ENCODE measurements at places on chromosomes 11 and 22.

DNA sequence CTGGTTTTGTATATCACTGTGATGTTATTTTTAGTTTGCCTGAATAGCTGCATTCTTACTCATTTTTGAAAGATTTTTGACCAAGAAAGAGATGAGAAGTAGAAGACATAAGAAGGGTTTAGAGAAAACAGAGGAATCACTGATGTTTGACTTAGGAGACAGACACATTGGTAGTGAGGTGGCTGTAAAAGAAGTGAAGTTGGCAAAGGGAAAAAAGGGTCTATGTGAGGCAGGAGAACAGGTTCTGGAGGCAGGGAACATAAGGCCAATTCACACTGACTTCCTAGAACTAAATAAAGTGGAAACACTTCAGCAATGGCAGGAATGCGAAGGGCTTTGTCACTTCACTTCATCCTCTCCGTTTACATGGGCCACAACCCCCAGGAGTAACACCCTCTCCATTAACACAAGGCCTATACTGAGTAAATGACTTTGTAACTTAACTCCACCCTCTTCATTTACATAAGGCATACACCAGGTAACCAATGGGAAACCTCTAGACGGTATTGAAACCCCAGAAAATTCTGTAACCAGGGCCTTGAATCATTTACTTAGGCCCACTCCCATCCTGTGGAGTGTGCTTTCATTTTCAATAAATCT lies 36.5 kb downstream of the CTSC start:
- DNase-seq = no peak

GRCh38 chr11:36425561-36426081 lies 84.5 kb downstream of the TRAF6 start:
- peak; percentile 34 for DNase-seq

- no peak for DNase-seq
Observed at GRCh38 chr11:6652182-6652581, 3.4 kb downstream of the DCHS1 start.

GRCh38 chr11:6746086-6746618 lies 25.6 kb downstream of the OR2AG2 start:
- no peak for DNase-seq

DNA sequence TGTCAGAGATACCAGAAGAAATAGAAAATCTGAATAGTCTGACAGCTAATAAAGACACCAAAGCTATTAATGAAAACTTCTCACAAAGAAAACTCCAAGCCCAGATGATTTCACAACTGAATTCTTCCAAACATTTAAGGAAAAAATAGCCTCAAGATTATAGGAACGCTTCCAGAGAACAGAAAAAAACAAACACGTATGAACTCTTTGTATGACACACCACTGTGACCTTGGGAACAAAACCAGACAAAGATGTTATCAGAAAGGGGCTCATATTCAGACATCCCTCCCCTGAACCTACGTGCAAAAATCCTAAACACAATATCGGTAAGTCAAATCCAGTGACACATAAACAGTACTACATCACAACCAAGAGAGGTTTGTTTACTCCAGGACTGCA lies 23.5 kb downstream of the CERK start:
- no peak for DNase-seq

GRCh38 chr22:48205790-48206189 lies 1443.3 kb downstream of the TBC1D22A start:
- no peak for DNase-seq

GRCh38 chr22:37607010-37607934 lies 1.4 kb upstream of the GGA1 start:
- peak; percentile 56 for DNase-seq

DNA sequence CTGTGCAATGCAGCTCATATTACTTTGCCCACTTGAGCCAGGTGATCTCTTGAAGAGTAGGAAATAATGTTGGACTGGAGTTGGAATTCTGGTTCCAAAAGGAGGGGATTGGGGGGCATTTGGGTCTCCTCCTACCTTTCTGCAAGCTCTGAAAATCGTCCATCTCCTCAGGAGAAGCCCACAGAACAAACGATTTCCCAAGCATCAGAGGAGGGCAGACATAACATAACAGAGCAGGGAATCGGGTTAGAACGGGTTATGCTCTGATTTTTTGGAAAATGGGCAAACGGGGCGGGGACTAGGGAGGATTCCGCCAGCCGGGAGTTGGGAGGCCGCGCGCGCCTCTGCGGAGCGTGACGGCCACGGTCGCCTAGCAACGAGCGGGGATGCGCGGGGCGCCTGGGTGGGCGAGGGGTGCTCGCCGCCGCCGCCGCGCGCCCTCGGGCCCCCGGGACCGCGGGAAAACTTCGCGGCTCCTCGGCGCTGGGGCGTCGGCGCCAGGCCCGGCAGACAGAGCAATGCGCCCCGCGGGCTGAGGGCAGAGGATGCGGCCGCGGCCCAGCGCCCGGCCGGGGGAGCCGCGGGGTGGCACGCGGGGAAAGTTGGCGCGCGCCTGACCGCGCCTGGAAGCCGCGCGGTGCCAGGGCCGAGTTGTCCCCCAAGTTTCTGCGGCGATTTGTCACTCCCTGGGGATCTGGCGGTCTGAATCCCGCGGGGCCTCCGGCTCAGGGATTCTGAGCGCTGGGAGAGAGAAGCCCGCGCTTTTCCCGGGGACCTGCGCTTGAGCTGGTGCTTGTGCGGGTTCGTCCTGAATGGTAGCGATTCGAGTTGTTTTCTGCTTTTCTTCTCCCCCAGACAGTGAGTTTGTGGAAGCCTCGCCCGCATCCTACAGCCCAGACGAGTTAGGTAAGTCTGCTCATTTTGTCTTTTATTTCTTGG lies 27.8 kb upstream of the AMOTL1 start:
- peak; percentile 24 for DNase-seq

DNA sequence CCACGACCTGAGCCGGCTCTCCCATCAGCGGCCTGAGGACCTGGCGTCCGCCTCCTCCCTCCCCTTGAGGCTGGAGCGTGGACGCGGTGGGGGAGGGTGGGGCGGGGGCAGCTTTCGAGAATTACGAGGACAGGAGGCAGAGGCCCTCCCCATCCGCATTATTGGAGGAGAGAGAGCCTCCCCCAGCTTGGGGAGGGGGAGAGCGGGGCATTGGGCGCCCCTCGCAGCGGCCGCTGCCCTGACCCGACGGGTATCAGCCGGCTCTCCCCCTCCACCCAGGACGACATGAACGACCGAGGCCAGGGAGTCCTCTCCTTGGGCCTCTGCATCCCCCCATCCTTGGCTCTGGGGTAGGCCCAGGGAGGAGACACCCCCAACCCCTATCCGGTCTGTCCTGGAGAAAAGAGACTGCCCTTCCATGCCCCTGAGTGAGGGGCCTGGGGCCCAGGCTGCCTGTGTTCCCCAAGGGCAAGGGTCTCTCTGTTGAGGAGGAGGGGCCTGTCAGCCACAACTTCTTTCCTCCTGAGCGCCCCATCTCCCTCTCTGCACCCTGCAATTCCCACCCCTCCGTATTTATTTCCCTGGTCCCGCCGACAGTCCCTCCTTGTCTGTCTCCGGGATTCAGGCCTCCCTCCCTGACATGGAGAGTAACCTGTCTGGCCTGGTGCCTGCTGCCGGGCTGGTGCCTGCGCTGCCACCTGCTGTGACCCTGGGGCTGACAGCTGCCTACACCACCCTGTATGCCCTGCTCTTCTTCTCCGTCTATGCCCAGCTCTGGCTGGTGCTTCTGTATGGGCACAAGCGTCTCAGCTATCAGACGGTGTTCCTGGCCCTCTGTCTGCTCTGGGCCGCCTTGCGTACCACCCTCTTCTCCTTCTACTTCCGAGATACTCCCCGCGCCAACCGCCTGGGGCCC lies 495 bp downstream of the GPR137 start:
- no peak for DNase-seq

DNA sequence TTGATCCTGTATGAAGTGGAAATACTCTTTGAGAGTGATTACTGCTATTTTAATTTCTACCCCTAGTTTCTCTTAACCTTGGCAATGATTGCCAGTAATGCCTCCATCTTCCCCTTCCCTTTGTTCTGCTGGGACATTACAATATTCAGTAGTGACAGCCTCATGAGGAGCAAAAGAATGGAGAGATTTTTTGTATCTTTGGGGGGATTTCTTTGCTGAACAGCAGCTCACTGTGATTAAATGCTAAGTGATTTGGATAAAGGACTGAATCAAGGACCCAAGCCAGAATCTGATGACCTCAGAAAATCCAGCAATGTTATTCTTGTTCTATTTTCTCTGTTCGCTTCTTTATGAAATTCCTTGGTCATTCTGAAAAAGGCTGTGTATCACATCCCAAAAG lies 7.0 kb upstream of the SLC1A2 start:
- DNase-seq = no peak

- peak; percentile 12 for DNase-seq
Observed at GRCh38 chr22:20919718-20920117, 2.5 kb downstream of the CRKL start.

DNA sequence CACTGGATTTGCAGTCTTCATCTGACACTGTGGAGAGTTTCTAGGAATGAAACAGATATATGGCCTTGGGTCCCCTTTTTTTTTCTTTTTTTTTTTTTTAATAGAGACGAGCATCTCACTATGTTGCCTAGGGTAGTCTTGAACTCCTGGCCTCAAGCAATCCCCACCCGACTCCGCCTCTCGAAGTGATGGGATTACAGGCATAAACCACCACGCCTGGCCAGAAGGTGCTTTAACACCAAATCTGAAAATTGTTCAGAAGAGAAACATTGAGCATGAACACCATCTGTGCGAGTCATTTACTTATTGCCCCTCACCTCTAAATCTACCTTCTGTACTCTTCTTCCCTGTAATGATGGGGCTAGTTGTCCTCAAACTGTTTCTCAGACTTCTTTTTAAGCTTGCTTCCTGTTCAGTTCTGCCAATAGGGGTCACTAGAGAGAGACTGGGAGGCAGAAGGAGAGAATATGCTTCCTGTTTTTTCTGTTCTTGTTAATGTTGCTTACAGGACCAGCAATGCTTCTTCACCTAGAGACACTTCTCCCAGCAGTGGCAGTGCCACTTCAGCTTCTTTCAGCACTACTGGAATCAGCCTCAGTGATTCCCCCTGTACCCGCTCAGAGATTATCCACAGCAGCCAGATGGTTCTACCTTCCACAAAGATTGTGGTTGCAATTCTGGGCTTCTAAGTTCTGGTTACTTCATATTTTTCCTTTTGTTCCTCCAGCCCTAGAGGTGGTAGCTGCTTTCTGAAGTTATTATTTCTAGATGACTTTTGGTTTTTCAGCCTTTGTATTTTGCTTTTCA lies 20.8 kb upstream of the ZBED5 start:
- DNase-seq = peak; percentile 73

DNA sequence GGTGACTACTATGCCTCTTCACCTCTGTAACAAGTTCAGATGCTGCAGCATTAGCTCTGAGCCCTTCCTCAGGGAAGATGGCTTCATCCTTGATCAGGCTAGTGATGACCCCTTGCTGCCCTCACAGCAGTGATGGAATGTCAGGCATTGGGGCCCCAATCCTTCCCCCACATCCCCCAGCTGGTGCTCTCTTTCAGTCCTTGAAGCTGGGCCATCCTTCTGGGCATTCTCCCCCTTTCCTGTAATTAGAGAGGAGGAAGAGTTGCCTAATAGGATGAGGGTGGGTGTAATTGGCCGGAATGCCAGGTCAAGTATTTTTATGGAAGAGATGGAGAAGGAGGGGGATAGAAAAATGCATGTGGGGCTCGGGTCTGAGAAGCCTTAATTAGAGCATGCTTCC lies 62.6 kb downstream of the TRAF6 start:
- peak; percentile 49 for DNase-seq

GRCh38 chr11:108733479-108734116 lies 68.7 kb downstream of the DDX10 start:
- DNase-seq = peak; percentile 46

DNA sequence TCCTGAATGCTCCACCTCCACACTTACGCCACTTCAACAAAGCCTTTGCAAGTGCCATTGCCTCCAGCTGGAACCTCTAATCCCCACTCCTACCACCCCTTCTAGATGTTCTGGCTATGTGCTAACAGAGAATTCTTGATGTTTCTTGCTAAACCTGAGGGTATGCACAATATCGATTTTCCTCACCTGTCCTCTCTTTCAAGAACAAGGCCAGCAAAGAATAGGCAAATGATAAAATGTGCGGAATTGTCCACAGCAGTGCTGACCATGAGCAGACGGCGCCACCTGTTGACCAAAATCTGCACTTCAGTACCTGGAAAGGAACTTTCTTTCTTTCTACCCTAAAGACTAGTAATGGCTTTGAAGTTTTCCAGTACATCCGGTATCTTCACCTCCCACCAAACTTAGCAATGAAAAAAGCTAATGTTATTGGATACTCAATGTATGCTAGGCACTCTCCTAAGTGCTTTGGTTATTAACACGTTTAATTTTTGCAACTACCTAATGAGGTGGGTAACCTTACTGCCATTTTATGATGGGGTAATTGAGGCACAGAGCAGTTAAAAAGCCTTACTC lies 3.4 kb downstream of the TIMM10 start:
- DNase-seq = peak; percentile 52
